Lung (tissue), 17 donors: ENCODE measurements at places on chromosomes 2 and 18.

DNA sequence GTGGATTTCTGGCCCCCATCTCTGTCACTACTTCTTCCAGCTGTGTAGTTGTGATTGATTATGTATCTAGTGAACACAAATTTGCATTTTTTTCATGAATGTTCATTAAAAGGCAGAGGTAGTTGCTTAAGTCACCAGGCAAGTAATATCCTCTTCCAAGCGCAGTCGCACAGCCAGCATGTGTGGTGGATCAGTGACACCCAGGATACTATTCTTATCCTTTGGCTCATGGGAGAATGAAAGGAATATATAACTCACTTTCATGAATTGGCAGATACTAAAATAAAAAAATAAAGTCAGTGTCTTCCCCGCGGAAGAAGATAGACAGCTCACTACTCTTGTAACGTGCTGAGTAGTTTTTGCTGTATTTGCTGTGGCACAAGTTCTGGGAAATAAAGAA is 387.8 kb downstream of the CDH7 start:
- H3K36me3 ChIP-seq, result no peaks in the 10 kb centered on the region
- H3K27ac ChIP-seq, result no peak overlapping the region
- H3K27me3 ChIP-seq, result no peaks in the 10 kb centered on the region
- H3K4me3 ChIP-seq, result no peak overlapping the region
- H3K4me1 ChIP-seq, result no peaks in the 10 kb centered on the region
- peak; percentile 72 for DNase-seq

GRCh38 chr2:197189426-197190099 is 121.0 kb downstream of the ANKRD44 start:
- no peaks in the 10 kb centered on the region for H3K4me1 ChIP-seq
- H3K27me3 ChIP-seq, result no peaks in the 10 kb centered on the region
- H3K27ac ChIP-seq, result no peak overlapping the region
- peaks cover 4% of the 10 kb centered on the region for H3K36me3 ChIP-seq

GRCh38 chr2:199756743-199757142 is 94.2 kb downstream of the FTCDNL1 start:
- H3K36me3 ChIP-seq, result no peaks in the 10 kb centered on the region
- H3K4me3 ChIP-seq, result no peak overlapping the region
- peaks cover 4% of the 10 kb centered on the region for H3K4me1 ChIP-seq
- H3K27ac ChIP-seq, result no peak overlapping the region

DNA sequence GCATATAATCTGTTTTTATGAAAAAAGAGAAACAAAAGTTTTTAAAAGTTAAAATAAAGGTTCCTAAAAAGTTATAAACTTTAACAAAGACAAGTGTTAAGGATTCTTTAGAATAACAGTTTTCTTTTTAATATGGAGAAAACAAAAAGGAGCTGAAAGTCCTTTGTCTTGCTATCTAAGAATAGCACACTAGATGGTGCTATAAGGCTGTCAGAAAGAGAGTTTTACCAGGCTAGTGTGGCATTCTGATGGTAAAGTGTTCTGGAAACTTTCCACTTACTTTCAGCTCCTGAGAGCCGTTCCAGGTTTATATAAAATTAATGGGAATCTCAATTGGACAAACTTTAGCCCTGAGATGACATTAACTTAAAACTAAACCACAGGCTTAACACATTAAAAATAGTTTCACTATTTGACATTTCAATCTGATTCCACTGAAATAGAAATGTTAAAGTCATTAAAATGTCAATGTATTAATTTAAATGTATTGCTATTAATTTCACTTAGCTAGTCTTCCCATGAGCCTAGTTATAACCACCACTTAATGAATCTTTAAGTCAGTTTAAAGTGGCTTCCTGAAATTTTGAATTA is 3.7 kb downstream of the FBXO48 start:
- H3K4me3 ChIP-seq, result no peak overlapping the region
- no peak overlapping the region for H3K27ac ChIP-seq
- no peaks in the 10 kb centered on the region for H3K27me3 ChIP-seq
- DNase-seq, result peak; percentile 72
- peaks cover 8% of the 10 kb centered on the region for H3K4me1 ChIP-seq

GRCh38 chr2:181499231-181499630 is 42.0 kb downstream of the ITGA4 start:
- no peak overlapping the region for H3K4me3 ChIP-seq
- H3K27ac ChIP-seq, result no peak overlapping the region
- no peaks in the 10 kb centered on the region for H3K4me1 ChIP-seq
- no peaks in the 10 kb centered on the region for H3K27me3 ChIP-seq
- peaks cover 1% of the 10 kb centered on the region for H3K36me3 ChIP-seq

GRCh38 chr2:12192762-12193161 is 446.3 kb downstream of the LPIN1 start:
- peak overlapping the region; percentile 50 for H3K27ac ChIP-seq
- H3K4me1 ChIP-seq, result no peaks in the 10 kb centered on the region
- H3K4me3 ChIP-seq, result no peak overlapping the region
- no peaks in the 10 kb centered on the region for H3K27me3 ChIP-seq

- peaks cover 19% of the 10 kb centered on the region for H3K36me3 ChIP-seq
- no peak overlapping the region for H3K4me3 ChIP-seq
- no peak overlapping the region for H3K27ac ChIP-seq
- H3K4me1 ChIP-seq, result no peaks in the 10 kb centered on the region
- H3K27me3 ChIP-seq, result no peaks in the 10 kb centered on the region
- DNase-seq, result no peak
Measured at GRCh38 chr2:15302154-15302553, 259.0 kb downstream of the NBAS start.

DNA sequence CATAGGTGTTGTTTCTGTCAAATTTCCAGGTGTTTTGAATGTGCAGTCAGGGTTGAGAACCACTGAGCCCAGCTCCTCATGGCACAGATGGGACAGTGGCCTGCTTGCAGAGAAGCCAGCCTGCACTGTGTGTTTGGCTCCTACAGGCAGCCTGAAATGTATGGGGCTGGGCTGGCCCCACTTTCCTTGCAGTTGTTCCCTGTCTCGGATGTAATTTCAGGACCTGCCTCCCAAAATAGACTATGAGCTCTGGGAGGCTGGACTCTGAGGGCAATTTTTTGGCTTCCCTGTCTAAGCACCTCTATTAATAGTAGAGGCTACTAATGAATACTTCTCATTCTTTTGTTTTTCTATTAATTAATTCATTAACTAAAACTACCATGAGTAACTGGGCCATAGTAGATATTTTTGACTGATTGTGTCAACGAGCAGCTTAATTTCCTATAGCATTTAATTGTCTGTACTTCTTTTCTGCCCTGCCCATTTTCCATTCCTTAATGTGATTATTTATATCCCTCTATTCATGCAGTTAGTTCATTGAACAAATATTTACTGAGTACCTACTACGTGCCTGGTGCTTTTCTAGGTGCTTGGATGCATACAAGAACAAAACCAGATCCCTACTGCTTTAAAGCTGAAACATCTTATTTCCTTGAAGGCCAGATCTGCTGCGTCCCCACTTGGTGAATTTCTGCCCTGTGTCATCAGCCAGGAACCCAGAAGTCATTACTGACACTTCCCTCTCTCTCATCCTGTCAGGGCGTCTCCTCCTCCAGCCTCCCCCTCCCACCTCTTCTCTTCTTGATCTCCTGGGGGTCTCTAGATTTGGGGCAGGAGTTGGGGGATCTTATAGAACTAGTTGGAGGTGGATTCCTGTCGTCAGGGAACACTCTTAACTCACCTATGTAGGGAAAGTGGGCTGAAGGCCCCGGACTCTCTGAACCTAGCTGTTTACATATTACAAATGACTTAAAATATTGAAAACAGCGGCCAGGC is 16.3 kb downstream of the DYSF start:
- H3K36me3 ChIP-seq, result no peaks in the 10 kb centered on the region
- H3K27ac ChIP-seq, result peak overlapping the region; percentile 46
- H3K4me1 ChIP-seq, result peaks cover 3% of the 10 kb centered on the region
- H3K4me3 ChIP-seq, result peak overlapping the region; percentile 21
- H3K27me3 ChIP-seq, result peaks cover 40% of the 10 kb centered on the region
- no peak for DNase-seq

- peaks cover 24% of the 10 kb centered on the region for H3K27me3 ChIP-seq
- H3K27ac ChIP-seq, result peak overlapping the region; percentile 95
- peak overlapping the region; percentile 87 for H3K4me3 ChIP-seq
- H3K4me1 ChIP-seq, result peaks cover 5% of the 10 kb centered on the region
- DNase-seq, result peak; percentile 67
- H3K36me3 ChIP-seq, result no peaks in the 10 kb centered on the region
Measured at GRCh38 chr2:164840930-164841718, 499 bp downstream of the COBLL1 start.

DNA sequence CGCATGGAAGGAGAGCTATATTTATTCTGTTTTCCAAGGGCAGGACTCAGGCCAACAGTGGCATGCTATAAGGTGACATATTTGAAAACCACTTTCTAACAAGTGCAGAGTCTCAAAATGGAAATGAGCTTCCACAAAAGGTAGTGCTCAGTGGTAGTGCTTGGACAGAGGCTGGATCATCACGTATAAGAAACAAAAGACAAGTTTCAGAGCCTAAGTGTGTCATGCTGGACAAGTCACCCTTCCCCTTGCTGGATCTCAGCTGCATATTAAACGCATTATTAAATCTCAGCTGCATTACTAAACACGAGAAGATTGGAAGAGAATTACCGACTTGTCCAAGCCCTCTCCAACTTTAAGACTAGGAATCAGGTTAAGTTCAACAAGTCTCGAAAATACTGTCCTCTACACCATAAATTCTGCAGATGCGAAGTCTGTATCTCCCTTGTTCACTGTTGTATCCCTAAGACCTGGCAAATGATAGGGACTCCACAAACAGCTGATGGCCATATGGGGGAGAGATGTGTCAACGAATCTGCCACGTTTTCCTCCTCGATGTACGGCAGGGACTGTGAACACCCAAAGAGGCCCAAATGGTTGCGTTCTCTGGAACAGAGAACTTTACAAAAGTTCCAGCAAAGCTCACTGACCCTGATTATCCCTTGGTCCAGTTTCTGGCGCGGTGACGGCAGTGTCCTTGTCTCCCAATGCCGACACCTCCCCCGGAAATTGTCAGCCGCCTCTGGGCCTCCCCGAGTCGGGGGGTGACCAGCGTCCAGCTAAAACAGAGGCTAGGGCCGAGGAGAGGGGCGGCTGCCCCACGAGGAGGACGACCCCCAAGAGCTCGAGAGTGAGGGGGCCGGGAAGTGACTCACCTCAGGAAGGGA is 611 bp downstream of the NOL10 start:
- peaks cover 9% of the 10 kb centered on the region for H3K4me1 ChIP-seq
- H3K4me3 ChIP-seq, result peak overlapping the region; percentile 99
- no peaks in the 10 kb centered on the region for H3K36me3 ChIP-seq
- H3K27ac ChIP-seq, result peak overlapping the region; percentile 74
- no peak for DNase-seq

- DNase-seq, result peak; percentile 39
- no peak overlapping the region for H3K27ac ChIP-seq
- no peaks in the 10 kb centered on the region for H3K36me3 ChIP-seq
- no peak overlapping the region for H3K4me3 ChIP-seq
Measured at GRCh38 chr2:17918789-17919188, 40.3 kb downstream of the KCNS3 start.

GRCh38 chr2:96260387-96261260 is 5.2 kb downstream of the TMEM127 start:
- H3K4me1 ChIP-seq, result peaks cover 14% of the 10 kb centered on the region
- DNase-seq, result no peak
- H3K27ac ChIP-seq, result peak overlapping the region; percentile 88

DNA sequence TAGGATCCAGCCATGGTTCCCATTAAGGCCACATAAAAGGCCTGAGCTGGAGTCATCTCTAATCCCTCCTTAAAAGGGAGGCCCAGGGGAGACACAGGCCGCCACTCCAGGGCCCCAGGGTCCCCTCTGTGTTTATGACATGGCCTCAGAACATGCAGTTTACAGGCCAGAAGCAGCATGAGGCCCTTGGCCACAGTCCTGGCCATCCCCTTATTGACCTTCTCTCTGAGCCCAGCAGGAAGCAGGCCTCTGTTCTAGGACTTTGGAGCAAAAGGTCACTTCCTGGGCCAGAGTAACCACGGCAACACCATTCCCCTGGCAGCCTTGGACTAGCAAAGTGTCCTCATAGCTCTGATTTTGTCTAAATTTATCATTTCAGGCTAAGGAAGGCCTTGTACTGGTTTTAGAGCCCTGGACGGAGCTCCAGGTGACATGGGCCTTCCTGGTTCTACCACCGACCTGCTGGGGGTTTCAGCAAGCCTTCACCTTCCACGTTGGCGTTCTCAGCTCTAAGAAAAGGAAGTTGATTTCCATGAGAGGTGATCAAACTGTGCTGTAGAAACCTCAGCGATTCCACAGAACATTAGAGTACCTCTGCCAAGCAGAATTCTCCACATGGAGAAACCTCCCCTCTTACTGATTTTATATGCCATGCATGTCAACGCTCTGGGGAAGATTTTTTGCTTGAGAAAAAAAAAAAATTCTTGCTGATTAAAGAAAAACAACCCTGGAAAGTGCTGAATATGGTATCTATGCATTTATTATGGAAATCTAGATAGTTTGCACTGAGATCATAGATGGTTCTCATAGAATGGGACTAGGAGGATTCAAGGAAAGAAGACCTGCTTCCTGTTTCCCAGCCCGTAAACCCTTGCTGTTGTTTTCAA is 53.7 kb downstream of the HS1BP3 start:
- no peaks in the 10 kb centered on the region for H3K27me3 ChIP-seq
- peaks cover 45% of the 10 kb centered on the region for H3K4me1 ChIP-seq
- no peaks in the 10 kb centered on the region for H3K36me3 ChIP-seq
- peak overlapping the region; percentile 84 for H3K27ac ChIP-seq
- H3K4me3 ChIP-seq, result no peak overlapping the region
- DNase-seq, result peak; percentile 50

GRCh38 chr2:217906798-217907197 is 96.0 kb downstream of the TNS1 start:
- peak; percentile 93 for DNase-seq
- H3K27ac ChIP-seq, result peak overlapping the region; percentile 96
- H3K4me3 ChIP-seq, result no peak overlapping the region
- H3K4me1 ChIP-seq, result peaks cover 68% of the 10 kb centered on the region

DNA sequence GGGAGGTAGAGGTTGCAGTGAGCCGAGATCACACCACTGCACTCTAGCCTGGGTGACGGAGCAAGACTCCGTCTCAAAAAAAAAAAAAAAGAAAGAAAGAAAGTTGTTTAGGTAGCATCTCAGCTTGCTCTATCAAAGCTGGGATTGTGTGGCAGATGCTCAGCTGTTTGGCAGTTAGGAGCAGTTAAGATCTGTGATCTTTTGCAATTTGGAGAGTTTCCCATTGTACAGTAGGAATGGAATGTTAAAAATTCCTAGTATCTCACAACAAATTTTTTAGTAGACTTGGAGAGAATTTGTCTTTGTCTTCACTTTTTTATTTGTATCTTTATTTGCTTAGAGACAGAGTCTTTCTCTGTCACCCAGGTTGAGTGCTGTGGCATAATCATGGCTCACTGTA is 122.9 kb upstream of the UNC80 start:
- DNase-seq, result no peak
- H3K4me1 ChIP-seq, result no peaks in the 10 kb centered on the region
- H3K36me3 ChIP-seq, result no peaks in the 10 kb centered on the region
- no peaks in the 10 kb centered on the region for H3K27me3 ChIP-seq
- H3K27ac ChIP-seq, result no peak overlapping the region

GRCh38 chr18:74115046-74115445 is 32.6 kb downstream of the FBXO15 start:
- peaks cover 5% of the 10 kb centered on the region for H3K27me3 ChIP-seq
- H3K4me3 ChIP-seq, result no peak overlapping the region
- no peak for DNase-seq

- no peak for DNase-seq
- H3K36me3 ChIP-seq, result no peaks in the 10 kb centered on the region
- H3K4me3 ChIP-seq, result no peak overlapping the region
- H3K4me1 ChIP-seq, result no peaks in the 10 kb centered on the region
- H3K27ac ChIP-seq, result no peak overlapping the region
Measured at GRCh38 chr2:232236200-232236599, 142.4 kb upstream of the ALPP start.
